ENCODE measurements at places on chromosomes 1 and 21. TPM values are rescaled to one million over a fixed set of nuclear protein-coding genes. Genes with fewer than 3 reads are reported as not detected.

DNA sequence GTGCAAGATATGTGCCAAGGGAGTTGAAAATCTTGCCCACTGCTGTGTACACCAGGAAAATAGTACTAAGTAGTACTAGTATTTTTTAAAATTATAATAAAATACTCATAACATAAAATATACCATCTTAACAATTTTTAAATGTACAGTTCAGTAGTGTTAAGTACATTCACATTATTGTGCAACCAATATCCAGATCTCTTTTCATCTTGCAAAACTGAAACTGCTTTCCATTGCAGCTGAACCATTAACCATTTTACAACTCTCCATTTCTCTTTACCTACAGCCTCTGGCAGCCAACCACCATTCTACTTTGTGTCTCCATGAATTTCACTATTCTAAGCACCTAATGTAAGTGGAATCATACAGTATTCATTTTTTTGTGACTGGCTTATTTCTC is 19.3 kb upstream of the RAB3GAP2 start:
- no peak for DNase-seq

DNA sequence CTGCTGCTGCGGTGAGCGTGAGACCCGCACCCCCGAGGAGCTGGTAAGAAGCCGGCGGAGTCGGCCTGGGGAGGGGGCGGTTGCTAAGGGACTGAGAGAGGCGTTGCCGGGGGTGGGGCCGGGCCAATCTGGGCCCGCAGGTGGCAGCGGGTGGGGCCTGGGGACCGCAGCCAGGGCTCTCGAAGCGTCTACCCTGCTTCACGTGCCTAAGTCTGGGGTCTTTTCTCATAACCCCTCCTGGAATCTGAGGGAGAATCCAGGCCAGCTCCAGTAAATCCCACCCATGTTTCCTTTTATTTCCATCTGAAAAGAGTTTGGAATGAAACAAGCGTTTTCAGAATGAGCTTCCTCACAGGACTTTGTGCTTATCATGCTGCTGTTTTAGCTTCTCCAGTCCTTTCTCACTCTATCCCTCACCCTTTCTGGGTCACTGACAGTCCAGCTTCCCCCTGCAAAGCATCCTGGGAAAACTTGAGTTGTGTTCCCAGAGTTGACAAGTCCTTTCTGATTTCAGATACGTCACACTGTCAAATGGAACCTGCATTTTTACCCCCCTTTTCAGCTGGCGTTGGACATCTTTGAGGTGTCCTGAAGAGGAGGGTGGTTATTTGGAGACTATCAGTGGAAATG is 431 bp downstream of the CLCN6 start:
- DNase-seq = no peak

DNA sequence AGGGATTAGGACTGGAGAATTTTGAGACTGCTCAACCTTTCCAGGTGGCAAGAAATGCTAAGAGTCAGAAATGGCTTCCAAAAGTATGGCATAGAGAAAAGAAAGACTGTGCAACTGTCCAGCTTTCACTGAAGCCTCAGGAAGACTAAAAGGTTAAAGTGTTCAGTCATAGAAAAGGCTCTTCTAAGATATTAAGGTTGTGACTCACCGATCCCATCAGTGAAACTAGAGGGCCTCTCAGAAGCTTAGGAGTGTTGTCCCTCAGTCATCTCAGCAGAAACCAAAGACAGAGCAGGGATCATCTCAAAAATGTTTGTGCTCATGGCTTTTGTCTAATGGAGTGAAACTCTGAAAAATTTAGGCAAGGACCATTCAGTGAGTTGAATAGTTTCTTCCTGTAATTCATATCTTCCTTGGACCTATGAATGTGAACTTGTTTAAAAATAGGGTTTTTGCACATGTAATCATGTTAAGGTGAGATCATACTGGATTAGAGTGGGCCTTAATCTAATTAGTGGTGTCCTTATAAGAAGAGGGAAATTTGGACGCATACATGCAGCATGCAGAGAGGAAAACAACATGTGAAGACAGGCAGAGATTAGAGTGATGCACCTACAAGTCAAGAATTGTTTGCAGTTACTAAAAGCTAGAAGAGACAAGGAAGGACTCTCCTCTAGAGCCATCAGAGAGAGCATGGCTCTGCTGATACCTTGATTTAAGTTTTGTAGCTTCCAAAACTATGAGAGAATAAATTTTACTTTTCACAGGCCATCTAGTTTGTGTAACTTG is 71.3 kb downstream of the RPE65 start:
- no peak for DNase-seq

- no peak for DNase-seq
Measured at GRCh38 chr1:54975356-54976108, 4.9 kb upstream of the TMEM61 start.

DNA sequence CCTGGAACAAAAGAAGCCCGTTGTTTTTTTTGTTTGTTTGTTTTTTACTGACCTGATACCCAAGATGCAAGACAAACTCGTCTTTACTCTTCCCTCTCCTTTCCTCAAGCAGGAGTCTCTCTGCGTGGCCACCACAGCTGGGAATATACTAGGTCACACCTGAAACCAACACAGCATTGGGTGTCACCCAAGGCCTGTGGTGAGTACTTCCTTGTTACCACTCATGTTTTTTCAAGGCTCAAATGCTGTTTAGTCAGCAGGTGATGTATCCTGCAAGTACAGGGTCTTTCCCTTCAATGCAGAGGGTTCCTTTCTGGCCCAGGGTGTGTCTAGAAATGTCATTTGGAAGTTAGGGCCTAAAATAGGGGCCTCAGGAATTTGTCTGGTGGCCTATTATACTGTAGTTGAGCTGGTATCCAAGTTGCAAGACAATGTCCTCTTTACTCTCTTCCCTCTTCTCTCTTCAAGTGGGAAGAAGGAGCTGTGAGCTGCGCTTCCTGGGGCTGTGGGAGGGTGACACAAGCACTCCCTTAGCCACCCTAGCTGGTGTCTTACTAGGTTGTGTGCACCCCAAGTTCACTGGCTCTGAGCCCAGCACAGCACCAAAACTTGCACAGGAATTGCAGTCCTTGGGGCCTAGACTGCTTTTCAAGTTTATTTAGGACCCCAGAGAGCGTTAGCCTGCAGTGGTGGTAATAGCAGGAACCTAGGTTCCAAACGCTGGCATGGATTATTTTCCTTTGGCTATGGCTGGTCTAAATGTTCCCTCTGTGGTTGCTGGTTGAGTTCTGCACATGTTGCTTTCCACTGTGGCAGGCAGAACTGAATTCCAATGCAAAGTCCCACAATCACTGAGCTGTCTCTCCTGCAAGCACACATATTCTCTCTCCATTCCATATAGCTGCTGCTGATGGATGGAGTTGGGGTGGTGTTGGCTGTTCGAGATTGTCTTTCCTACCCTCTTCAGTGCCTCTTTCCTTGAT is 91.4 kb upstream of the LYPLAL1 start:
- DNase-seq = no peak

Gene TINAGL1
- 27.2 TPM for total RNA-seq

Gene AKNAD1
- not detected for total RNA-seq

Measured in type B pancreatic cell (in vitro differentiated cells).